ENCODE measurements at places on chromosomes 12 and 14. TPM values are rescaled to one million over a fixed set of nuclear protein-coding genes. Genes with fewer than 3 reads are reported as not detected.

TOMM20L gene
- not detected for total RNA-seq

PLEKHG7 gene
- not detected for total RNA-seq

CFAP73 gene
- total RNA-seq: not detected

KTN1 gene
- 159 TPM for total RNA-seq

NFATC4 gene
- 41.3 TPM for total RNA-seq

FAM186B gene
- 0.55 TPM for total RNA-seq

TCL1B gene
- not detected for total RNA-seq

RHOJ gene
- 14.5 TPM for total RNA-seq

GRCh38 chr12:33484161-33484560, 44.5 kb upstream of the SYT10 start:
- DNase-seq: no peak

GRCh38 chr12:1912580-1913376, 5.7 kb downstream of the CACNA2D4 start:
- DNase-seq: peak; percentile 68

DNA sequence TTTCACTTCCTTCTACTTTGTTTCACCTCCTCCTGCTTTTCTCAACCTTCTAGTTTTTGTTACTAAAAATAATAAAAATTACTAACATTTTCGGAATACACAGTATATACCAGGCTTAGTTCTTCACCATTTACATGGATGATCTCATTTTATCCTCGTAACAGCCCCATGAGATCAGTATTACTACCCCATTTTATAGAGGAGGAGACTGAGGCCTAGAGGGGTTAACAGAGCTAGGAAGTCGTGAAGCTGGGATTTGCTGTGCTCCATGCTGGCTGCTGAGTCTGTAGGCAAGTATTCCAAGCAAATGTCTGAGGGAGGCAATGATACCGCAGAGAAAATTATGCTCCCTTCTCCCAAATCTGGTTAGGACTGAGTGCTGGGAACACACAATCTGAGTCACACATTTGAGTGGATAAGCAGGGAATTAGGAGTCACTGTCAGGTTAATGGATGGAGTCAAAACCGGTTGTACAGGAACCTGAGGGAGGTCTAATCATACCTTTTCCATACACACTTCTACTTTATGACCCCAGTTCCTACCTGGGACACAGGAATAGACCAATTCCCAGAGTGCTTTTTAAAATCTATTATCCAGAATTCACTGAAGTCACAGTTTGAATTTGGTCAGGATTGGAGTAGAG, 51.1 kb downstream of the ZFYVE26 start:
- no peak for DNase-seq

DNA sequence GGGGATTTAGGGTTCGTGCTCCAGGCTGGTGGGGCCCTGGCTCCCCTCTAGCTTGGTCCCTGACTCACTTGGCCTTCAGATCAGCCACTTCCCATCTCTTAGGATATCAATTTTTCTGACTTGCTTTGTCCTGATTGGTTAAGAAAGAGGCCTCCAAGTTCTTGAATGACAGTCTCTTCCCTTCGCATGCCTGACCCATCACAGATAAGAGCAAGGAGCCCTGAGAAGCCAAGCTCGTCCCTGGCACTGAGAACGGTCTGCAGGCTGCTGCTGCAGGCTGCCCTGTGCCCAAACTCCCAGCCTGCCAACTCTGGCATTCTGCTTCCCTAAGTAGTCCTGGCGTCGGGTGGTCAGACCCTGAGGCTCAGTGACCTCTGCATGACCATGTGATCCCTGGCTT, 794 bp upstream of the LRTM2 start:
- DNase-seq: no peak

DNA sequence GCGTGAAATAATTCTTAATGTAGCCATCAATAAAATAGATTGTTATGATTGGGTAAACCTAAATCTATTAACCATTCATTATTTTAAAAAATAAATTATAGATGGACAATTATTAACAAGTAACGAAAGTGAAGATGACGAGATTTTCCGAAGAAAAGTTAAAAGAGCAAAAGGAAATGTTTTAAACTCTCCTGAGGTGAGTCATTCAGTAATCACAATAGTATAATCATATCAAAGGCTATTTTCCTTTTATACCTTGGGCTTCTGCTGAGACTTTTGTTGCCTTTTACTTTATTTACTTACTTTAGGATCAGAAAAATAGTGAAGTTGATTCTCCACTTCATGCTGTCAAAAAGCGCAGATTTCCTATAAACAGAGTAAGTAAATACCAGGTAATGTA, 45.6 kb downstream of the FANCM start:
- no peak for DNase-seq

- no peak for DNase-seq
These were observed 182.8 kb downstream of the ASCL1 start for GRCh38 chr12:103140286-103140685.

GRCh38 chr12:7747246-7747645, at the start of gene CLEC4C:
CLEC4C (minus strand) TSS chr12:7747375; CDS start chr12:7747348, 27 bp downstream.
- no peak for DNase-seq

DNA sequence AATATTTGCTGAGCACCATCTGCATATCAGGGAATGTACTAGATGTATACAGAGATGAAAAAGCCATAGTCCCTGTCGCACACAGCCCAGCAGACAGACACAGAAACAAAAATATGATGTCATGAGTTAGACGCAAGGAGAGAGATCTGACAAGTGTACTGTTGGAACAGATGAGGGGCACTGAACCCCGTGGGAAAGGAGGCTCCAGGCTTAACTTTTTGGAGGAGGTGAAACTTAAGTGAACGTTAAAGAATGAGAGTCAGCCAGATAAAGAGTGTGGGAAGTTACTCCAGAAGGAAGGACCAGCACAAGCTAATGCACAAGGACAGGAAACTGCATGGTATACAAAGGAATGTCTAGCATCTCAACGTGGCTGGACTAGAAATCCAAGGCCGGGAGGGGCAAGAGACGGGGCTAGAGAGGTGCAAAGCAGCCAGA, 2.5 kb upstream of the ACTN1 start:
- DNase-seq: no peak

- no peak for DNase-seq
These were observed 218.1 kb upstream of the SRRM4 start for GRCh38 chr12:118763234-118763633.

DNA sequence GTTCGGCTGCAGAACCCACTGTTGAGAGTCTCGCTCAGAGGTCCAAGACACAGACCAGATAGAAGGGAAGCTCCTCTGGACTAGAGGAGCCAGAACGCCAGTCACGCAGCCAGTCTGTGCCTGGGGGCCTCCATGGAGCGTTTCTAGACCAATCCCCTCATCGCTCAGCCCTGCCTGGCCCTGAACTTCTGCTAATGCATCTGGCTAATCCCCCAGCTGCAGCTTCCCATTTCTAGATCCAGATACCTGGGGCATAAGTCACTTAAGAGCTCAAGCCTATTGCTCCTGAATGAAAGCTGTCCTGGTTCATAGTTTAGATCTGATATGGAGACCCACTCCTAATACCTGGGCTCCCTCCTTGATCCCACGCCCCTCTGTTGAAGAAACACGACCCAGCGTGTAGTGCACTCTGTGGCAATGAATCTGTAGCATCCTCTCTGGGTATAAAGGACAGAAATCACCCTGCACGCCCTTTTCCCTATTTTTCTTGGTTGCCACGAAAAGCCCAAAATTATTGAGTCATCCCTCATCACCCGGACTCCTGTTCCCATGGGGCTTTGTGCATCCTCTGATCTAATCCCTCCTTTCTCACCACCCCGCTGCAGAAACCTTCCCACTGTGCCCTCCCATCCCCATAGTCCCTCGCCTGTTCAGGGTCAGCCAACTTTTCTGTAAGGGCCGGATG, 341.6 kb upstream of the FKBP4 start:
- no peak for DNase-seq

GRCh38 chr12:27428466-27428865, 18.1 kb upstream of the SMCO2 start:
- no peak for DNase-seq

DNA sequence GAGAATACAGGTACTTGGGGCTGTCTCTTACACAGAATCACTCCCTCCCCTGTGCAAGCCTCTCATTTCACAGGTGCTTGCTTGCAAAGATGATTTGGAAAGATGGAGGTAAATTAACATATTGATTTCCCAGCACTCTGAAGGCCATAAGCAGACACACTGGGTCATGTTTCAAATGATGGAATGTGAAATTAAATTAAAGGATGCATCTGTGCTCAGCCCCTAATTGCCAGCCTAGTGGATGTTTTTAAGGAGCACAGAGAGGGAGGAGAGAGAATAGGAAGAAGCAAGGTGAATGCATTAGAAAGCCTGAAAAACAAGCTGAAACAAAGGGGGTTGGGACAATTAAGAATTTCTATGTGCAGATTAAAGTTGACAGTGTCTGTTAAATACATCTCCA, 96.1 kb upstream of the GRIP1 start:
- DNase-seq: no peak

GRCh38 chr14:50523271-50524041, 8.9 kb downstream of the MAP4K5 start:
- DNase-seq: no peak

- DNase-seq: no peak
These were observed 282.8 kb downstream of the PAWR start for GRCh38 chr12:79407671-79408622.

DNA sequence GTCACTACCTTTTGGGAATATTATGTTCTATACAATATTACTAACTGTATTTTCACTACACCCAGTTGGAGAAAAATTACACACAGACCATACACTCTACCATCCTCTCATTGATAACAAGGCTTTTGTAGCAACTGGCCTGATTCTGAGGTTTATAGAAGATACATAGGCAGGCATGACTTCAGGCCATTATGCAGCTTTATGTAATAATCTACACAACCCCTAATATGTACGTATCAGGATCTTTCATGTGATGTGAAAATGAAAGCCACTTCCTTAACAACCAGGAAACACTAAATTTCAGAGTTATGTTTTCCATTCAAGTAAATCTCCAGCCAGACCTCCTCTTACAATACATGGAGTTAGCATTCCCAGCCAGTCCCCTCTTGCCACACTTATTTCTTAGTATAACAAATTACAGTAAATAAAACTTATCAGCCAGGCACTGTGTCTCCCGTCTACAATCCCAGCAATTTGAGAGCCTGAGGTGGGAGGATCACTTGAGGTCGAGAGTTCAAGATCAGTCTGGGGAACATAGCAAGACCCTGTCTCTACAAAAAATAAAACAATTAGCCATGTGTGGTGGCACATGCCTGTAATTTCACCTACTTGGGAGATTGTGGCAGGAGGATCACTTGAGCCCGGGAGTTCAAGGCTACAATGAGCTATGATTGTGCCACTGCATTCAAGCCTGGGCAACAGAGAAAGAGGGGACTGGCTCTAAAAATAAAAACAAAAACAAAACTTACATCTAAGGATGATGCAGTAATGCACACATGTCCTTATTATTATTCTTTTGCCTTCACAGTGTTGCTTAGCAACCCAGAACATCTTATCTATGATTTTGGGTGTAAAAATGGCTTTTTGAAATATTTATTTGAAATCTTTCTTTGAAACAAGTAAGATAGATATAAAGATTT, 10.4 kb upstream of the OSBPL8 start:
- DNase-seq: no peak

DNA sequence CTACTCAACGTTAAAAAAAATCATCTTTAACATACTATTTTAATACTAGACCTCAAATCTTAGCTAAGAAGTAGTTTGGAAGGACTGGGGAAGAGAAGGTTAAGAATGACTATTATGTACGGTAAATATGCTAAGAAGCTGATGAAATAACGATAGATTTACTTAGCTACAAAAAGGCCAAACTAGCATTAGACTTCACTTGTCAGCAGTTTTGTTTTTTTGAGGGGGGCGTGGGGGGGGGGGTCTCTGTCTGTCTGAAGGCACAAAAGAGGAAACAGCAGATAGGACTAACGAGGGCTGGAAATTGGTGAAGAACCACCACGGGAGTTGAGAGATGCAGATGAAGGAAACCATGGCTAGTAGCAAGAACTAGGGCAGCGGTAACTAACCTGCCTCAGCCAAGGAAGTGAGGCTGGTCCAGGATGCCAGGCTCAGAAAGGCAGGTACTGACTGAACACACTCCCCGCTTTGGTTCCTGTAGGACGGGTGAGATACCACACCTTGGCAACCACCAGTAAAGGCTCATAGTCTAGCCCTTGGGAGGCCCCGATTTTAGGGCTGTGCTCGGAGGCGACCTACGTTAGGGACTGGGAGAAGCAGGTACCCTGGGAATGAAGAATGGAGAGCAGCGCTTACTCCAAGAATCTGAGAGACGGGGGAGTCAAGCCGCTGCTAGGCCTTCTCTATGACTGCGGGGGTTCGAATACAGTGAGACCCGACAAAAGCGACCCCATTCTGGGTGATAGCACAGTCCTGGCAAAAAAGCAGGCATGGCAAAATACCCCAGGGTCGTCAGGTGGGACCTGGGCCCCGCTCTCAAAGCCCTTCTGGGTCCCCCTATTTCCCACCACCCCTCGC, 675 bp downstream of the NEDD8 start:
- peak; percentile 71 for DNase-seq

DNA sequence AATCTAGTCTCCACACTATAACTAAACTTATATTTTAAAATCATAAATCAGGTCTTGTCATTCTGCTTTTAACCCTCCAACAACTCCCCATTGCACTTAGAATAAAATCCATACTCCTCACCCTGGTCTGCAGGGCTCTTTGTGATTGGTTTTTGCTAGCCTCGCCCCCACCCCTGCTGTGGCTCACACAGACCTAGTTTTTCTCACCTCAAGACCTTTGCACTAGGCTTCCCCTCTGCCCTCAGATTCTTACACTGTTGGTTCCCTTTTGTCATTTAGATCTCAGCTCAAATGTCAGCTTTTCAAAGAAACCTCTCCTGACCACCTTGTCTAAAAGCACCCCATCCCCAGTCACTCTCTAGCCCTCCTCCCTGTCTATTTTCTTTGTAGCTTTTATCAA, 10.7 kb upstream of the LHX5 start:
- no peak for DNase-seq

DNA sequence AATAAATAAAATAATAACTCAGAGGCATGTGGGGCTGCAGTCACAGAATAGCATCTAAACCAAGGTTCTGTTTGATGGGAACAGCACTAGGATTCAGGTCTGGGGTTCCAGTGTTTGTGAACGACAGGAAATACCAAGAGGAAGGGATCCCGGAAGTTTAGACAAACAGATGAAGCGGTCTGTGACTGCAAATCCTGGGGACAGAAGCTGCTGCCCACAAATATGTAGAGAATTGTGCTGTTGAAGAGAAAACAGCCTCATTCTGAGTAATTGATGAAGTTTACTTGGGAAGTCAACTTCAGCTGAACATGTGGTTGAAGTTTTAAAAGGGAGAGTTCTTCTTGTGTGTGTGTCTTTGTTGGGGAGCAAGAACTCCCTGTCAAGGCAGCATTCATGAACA, 98.4 kb upstream of the TBX5 start:
- no peak for DNase-seq

DNA sequence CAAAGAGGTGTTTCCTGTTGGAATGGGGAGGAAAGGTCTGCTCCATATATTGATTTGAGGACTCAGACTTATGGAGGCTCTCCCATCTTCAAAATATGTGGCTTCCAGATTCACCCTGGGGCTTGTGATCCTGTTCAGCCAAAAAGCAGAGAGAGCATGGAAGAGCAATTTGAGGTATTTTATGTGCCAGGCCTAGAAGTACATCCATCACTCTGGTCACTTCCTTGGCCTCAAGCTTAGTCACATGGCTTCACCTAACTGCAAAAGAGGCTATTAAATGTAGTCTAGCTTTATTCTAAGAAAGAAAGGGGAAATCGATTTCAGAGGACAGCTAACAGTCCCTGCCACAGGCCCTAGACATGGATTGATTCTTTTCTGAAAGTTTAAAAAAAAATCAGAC, 86.2 kb downstream of the C12orf50 start:
- no peak for DNase-seq

Measured in mesenteric fat pad (tissue), 1 donor.